NCI-H2171 treated with DMSO at 0.1 percent for 48 hours (cell line): ENCODE measurements at places on chromosomes 6 and 20.

DNA sequence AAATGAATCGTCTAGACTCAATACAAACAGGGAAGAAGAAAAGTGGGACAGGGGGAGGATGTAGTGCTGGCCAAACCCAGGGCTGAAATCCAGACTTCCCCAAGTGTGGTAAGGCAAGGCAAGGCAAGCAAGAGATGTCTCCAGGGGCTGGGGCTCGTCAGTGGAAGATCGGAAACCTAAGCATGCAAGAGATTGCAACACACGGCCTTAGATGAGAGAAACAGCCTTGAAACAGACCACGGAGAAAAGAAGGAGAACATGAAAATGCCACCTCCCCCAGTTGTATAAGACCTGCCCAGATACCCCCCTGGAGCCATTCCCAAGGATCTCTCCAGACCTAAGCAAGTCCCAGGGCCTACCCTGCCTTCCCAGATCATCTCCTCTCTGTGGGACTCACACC is 20.0 kb downstream of the VEGFA start:
- no peak for DNase-seq

- DNase-seq = no peak
Observed at GRCh38 chr6:53306819-53307347, 41.9 kb downstream of the ELOVL5 start.

- DNase-seq = no peak
Observed at GRCh38 chr20:142290-142689, at the start of gene DEFB126. DEFB126 (plus strand) TSS chr20:142590; CDS start chr20:142629, 39 bp downstream.

- no peak for DNase-seq
Observed at GRCh38 chr6:169411722-169412121, 158.1 kb upstream of the THBS2 start.

GRCh38 chr20:39347626-39348025 is 385.5 kb downstream of the DHX35 start:
- DNase-seq = no peak

DNA sequence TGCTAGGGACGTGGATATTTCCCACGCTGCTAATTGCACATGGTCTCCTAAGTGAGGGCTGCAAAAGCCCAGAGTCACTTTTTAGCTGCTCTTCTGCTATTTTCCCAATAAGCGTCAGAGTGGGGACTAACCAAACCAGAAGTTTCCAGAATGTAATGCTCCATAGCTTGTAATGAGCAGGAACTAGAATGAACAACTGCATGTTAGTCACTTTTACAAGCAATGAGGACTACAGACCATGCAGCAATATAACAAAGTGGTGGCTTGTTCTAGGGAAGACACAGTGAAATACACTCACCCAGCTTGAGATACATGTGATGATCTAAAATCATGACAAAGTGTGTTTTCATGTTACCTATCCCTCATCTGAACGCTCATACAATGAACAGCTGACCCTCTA is 314.1 kb upstream of the SGK1 start:
- DNase-seq = no peak

GRCh38 chr6:144936764-144937163 is 651.6 kb downstream of the UTRN start:
- no peak for DNase-seq

GRCh38 chr6:6678811-6679210 is 90.3 kb downstream of the LY86 start:
- DNase-seq = peak; percentile 78
